ENCODE measurements at places on chromosomes 12 and 14.

DNA sequence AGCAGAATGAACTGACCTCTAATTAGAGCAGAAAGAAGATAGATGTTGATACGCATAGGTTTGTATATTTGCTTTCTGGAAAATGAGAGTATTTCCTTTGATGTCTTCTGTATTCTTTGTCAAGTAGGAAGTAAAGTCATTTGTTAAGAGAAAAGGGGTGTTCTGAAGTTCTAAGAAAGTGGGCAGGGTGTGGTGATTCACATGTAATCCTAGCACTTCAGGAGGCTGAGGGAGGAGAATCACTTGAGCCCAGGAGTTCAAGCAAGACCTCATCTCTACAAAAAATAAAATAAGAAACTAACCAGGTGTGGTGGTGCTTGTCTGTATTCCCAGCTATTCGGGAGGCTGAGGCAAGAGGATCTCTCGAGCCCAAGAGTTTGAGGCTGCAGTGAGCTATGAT lies 2.8 kb downstream of the RHNO1 start:
- DNase-seq: no peak

- no peak for DNase-seq
Observed at GRCh38 chr14:93299416-93299815, 33.4 kb downstream of the BTBD7 start.

GRCh38 chr14:65103150-65103760 lies 938 bp upstream of the MAX start:
- no peak for DNase-seq

- DNase-seq: no peak
Observed at GRCh38 chr14:50882932-50883826, 11.3 kb downstream of the ABHD12B start.

DNA sequence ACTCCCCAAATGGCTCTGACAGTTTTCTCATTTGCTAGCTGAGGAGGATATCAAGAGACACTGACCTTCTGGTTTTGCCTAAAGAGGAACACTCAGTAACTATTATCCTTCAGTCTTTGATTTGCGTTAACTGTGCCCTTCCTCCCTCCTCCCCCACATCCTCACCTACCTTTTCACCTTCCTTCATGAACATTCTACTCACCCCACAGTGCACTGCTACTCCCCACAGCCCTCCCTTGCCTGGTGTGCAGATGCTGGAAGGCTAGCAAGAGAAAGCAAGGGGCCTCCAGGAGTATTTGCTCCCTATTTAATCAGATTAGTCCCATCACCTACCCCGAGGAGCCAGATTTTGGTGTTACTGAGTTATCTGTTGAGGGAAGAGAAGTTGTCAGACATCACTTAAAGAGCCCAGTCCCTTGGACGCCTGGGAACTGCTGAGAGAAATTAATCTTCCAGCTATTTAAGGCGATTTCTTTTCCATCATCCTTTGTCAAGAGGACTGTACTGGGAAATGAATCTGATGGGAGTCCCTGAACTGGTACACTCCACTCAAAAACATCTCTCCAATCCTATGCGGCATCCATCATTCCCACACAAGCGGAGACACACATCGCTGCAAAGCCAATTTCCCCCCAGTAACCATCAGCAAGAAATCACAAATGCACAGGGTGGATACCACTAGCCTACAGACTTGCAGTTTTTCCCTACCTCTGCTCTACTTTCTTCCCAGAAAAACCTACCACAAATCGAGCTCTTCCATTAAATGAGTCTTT lies 11.5 kb downstream of the PSMB5 start:
- no peak for DNase-seq

DNA sequence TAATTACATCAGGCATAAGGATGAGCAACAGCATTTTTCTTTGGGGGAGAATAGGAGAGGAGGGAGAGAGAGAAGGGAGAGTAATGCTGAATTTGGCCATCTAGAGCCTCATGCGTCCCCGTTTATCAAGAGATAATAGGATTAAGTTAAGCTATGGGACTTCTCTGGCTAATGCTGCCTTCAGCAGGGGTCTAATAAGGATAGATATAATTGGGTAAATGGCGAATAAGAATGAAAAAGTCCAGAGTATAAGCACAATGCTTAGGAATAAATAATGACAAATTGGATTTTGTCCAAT lies 470.0 kb downstream of the EGLN3 start:
- no peak for DNase-seq

GRCh38 chr12:117836476-117836875 lies 132.3 kb downstream of the KSR2 start:
- no peak for DNase-seq
